Thoracic aorta (tissue), 2 donors: ENCODE measurements at places on chromosomes 12 and 14. TPM values are rescaled to one million over a fixed set of nuclear protein-coding genes. Genes with fewer than 3 reads are reported as not detected.

DNA sequence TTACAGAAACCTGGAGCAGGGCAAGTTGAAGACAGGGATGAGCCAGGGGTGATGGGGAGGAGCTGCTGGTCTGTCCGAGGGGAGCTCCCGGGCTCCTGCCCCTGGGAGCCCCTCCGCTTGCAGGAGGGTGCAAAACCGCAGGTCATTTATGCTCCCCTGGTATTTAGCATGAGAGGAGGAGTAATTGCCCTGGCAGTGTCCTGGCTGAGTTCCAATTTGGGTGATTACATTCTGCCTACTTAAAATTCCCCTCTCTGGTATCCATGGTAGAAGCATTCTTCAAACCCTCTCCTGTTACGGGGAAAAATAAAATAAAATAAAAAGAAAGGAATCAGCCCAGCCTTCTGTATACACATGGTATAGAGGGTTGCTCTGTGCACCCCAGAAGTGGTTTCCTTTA lies 61.7 kb upstream of the VRK1 start:
- no peak for DNase-seq

- DNase-seq = no peak
These were observed 216.7 kb upstream of the TMTC1 start for GRCh38 chr12:30000401-30000800.

- DNase-seq = no peak
These were observed 201.2 kb downstream of the FLRT2 start for GRCh38 chr14:85731186-85731585.

DNA sequence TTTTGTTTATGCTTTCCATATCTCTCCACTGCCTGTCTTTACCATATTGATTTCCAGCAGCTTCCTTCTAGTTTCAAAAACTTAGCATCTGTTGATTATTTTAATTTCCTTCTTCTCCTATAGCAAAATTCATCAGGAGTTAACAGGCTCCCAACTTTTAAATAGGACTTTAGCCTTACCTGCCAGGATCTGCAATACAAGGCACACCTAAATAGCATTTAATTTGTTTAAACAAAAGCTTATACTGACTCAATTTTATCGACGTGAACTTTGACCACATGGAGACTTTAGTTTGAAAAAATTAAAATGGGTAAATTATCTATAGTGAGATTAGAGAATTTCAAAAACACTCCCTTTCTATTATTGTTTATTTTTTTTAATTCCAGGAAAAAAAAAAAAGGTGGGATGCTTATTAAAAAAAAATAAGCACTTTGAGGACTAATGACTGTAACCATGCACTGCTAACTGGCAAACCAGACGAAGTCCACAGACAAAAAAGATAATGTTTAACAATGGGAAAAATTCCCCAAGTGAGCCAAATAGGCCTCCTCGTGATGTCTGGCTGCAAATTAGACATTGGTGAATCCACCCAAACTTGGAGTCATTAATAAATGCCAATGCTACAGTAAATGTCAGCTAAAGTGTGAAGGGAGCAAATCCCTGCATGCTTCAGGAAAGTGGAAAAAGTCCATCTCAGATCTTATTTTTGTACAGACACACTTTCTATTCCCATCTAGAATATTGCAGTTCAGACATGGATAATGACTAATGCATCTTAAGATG lies 40.7 kb downstream of the RMST start:
- DNase-seq = no peak

DNA sequence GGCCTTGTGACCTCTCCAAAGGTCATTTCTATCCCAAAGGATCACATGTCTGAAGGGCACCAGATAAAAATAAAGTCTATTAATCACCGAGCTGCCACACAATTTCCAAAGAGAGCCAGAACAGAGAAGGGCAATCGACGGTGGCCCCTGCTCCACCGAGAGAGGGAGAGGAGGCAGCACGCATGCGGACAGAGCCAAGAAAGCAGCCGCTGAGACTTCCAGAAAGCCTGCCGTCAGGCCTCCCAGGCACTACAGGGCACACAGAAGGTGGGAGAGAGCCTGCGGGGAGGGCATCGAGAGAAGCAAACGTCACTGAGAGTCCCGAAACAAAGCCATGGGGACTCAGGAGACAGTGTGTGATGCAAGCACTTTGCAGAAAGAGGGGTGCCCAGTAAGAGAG lies 182.0 kb downstream of the DPF3 start:
- no peak for DNase-seq

DNA sequence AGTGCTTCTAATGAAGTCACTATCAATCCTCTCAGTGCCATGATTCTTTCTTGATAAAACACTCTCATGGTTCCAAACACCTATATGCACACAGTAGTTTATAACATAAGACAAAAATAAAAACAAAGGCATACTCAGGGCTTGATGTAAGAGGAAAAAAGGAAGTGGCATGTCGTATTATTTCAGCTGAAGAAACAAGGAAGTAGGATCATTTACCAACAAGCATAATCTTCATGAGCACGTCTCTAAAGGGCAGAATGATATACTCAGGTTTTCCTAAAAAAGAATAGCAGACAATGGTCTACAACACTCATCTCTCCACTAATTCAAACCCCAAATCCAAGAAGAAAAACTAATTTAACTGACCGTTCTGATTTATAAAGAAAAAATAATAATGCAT lies 33.9 kb downstream of the NUMB start:
- no peak for DNase-seq

DNA sequence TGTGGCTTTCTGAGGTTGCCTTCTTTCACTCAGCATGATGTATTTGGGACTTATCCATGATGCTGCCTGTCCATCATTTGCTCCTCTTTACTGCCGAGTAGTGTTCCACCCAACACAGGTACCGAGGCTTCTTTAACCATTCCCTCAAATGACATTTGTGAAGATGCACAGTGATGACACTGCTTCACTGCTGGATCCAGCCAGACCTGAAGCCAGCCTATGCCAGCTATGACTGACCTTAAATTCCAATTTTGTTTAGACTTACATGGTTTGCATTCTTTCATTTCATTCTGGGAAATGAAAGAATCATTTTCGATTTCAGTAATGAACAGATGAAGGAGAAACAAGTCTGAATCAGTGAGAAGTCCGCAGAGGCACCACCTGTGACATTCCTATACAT lies 271.0 kb downstream of the AACS start:
- no peak for DNase-seq

DNA sequence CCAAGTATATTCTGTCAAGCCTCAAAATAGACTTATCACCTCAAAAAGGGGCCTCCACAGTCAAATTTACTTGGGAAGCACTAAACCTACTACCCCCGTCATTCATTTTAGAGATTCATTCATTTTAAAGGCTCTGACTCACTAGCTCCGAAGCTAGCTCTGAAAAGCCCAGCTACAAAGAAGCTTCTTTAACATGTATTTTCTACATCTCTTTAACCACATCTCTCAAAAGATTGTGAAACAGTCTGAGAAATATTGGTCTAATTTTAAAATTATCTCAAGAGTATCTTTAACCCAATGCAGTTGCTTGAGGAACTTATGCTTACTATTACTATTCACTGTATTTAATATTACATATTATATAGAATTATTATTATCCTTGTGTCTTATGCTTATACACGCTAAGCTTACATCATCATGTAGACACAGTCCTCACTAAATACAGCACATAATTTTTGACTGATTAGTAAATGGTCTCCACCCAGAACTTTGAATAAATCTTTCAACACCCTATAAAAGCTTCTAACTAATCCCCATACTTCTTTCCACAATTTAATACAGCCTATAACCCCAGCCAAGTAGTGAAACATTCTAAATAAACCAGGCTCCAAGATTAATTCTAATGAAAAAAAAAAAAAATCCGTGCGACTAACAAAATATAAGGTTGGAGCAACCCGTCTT lies 7.8 kb downstream of the NT5DC3 start:
- no peak for DNase-seq

DNA sequence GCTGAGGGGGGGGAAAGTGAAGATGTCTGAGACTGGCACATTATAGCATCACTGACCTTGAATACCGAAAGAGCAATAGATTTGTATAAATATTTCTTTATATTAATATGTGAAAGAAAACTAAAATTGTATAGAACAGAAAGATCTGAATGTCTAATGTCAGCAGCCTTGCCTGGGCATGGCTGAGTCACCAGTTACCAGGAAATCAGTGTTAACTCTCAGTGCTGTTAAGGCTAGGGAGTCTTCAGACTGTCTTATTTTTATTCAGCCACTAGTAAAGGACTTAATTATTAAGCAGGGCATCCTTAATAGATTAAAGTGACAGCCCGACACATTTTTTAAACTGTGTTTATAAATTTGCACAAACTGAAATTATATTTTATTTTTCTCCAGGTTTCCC lies 122.9 kb upstream of the AEBP2 start:
- DNase-seq = no peak

GRCh38 chr12:125143491-125143890 lies 78.3 kb downstream of the AACS start:
- DNase-seq = no peak

DNA sequence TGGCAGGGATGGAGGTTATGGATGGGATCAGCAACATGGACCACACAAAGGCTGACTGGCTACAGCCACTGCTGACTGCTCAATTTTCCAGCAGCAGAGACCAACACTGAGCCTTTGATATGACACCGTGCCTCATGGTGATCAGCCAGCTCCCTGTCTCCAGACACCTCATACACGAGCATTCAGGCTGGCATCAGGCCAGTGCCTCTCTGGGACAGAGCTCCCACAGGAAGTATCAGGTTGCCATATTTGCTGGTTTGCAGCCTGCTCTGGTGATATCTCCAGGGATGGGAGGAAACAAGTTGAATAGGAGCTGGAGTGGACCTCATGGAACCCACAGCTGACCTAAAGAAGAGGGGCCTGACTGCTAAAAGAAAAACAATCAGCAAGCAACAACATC lies 471.2 kb upstream of the ATXN7L3B start:
- DNase-seq = no peak

- no peak for DNase-seq
These were observed 41.2 kb upstream of the BCL11B start for GRCh38 chr14:99313234-99313633.

GRCh38 chr14:105368426-105368825 lies 29.9 kb upstream of the TEX22 start:
- DNase-seq = no peak

GRCh38 chr14:31268216-31268615 lies 60.6 kb upstream of the HECTD1 start:
- no peak for DNase-seq

GRCh38 chr12:34244608-34245007 lies 222.3 kb downstream of the ALG10 start:
- DNase-seq = no peak

- DNase-seq = no peak
These were observed 240.1 kb upstream of the OR4E1 start for GRCh38 chr14:21913759-21914158.

GRCh38 chr12:132707241-132707640 lies 3.4 kb upstream of the PGAM5 start:
- DNase-seq = no peak

DNA sequence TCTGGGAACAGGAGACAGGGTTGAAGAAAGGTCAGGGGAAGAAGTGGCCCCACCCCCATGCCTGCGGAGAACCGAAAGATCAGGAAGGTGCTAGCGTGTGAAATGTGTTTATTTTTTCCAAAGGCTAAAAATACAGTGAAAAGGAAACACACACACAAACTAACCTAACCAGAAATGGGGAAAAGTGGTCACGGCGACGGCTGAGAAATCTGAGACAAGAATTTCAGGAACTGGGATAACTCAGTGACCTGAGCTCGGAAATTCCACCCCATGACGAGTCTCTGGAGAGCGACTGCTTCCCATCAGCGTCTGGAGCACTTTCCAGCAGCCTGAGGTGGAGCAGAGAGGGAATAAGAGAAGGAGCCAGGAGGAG lies 16.6 kb upstream of the RND1 start:
- no peak for DNase-seq

The NFYB gene
- 56.2 TPM for total RNA-seq

The BBOF1 gene
- 4.7 TPM for total RNA-seq

The EVL gene
- total RNA-seq = 102 TPM

The OR6C75 gene
- total RNA-seq = not detected

The PKP2 gene
- 8.8 TPM for total RNA-seq

The NEUROD4 gene
- not detected for total RNA-seq

The LRTM2 gene
- not detected for total RNA-seq

The DDX54 gene
- 27.3 TPM for total RNA-seq

The HNF1A gene
- not detected for total RNA-seq

The TAS2R10 gene
- 4.6 TPM for total RNA-seq

The ZNF410 gene
- 55.0 TPM for total RNA-seq
